Activated T-cell treated with anti-CD3 and anti-CD28 coated beads for 1 hour (primary cell): ENCODE measurements at places on chromosomes 3 and 15.
A peak's percentile ranks its signal among the peaks of the same experiment; 100 is the strongest.

DNA sequence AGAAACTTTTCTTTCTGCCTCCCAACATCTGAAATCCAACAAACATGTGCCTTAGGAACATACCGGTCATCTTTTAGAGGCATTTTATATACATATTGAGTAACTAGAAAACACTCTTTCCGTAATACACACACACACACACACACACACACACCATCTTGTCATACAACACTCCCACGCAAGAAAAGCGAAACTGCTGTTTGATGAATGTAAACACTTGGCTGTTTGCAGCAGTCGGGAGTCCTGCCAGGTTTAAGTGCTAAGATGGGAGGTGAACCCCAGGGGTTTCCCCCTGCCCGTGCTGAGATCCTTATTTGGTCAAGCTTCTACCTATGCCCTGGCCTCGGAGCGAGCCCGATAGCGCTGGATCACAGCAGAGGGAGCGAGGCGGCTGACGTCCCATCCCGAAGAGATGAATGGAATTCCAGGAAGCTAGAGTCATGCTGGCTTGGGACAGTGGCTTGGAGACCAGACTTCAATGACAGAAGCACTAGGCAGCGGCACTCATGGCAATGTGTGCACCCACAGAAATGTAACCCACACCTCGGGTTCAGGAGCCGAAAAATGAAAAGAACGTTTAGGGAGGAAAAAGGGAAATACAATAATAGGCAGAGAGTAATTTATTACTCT lies 1.3 kb upstream of the THBS1 start:
- DNase-seq: no peak

DNA sequence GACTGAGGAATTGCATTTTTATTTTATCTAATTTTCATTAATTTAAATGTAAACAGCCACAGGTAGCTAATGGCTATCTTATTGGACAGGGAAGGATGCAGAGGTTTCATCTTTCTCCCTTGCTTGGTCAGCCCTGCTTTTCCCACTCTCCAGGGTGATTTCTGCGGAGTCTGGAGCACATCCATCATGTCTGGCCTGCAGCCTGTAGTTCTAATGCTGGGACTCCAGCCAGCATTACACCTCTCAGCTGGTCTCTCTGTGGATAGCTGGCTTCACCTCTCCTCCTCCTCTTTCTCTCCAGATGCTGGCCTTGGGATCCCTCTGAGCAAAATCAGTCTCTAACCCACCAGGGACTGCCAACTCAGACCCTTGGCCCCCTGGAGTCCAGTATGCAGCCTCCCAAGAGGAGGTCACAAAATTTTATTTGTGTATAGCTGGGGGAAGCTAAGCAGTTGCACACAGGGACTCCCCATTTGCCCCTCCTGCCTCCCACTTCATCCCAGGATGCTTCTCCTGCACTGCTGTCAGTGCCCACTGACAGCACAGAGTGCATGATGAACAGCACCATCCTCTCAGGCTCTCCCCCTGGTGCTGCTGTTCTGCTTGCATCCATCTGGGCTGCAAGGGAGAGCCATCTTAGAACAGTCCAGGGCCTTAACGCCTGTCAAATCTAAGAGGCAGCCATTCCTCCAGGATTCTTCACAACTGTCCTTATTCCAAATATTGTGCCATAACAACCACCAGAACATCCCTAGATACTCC lies 1.7 kb downstream of the BFSP2 start:
- no peak for DNase-seq

GRCh38 chr3:94117729-94118128 lies 54.9 kb downstream of the NSUN3 start:
- DNase-seq: no peak

- no peak for DNase-seq
Measured at GRCh38 chr15:62889141-62889661, 153.3 kb upstream of the TPM1 start.

DNA sequence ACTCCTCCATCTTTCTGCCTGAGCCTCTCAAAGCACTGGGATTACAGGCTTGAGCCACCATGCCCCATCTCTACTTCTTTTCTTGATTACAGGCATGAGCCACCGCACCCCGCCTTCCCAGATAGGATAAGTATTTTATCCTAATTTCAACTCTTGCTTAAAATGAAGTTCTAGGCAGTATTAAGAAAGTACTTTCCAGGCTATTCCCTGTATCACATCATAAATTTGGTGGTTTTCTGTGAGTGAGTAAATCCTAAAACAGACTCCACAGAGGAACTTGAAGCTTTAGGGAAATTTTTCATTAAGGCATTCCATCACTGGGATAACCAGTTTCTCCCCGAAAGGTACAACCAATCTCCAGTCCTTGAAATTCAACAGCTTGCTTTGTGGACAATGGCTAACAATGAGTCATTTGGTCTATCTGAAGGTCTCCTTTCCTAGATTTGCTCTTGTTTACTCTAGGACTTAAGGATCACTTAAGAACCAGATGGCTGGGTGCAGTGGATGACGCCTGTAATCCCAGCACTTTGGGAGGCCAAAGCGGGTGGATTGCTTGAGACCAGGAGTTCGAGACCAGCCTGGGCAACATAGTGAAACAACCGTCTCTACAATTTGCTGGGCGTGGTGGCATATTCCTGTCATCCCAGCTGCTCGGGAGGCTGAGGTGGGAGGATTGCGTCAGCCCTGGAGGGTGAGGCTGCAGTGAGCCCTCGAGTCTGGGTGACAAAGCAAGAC lies 49.7 kb upstream of the SKIL start:
- DNase-seq: no peak

GRCh38 chr15:65791335-65792137 lies 557 bp downstream of the DENND4A start:
- DNase-seq: peak; percentile 24

- DNase-seq: no peak
Measured at GRCh38 chr3:126912491-126913195, 70.3 kb upstream of the PLXNA1 start.

DNA sequence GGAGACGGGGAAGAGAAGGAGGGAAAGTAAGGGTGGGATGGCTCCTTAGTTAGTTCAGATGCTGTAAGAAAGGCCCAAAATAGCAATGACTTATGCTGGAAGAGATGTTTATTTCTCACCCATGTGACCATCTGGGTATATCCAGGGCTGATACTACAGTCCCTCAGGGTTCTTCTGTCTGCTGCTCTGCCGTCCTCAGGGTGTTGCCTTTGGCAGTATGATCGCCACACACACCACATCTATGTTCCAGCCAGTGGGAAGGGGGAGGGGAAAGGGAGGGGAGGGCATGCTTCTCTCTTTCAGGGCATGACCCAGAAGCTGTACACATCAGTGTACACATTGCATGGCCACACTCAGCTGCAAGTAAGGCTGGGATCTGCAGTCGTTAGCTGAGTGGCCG lies 10.2 kb downstream of the CD276 start:
- DNase-seq: no peak

DNA sequence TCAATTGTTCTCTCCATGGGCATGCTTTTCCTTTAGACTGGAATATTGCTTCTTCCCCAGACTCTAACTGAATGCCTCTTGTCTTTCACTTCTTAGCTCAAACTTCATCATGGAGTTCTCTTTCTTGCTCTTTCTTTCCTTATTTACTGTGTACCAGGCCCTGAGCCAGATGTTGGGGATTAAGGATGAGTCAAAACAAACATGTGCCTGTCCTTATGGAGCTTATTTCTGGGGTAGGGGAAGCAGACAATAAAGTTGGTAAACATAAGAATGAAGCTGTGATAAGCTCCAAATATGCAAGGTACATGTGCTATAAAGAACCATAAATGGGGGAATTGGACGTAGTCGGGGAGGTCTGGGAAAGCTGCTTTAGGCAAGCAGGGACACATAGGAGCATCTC lies 145.8 kb downstream of the ALDH1A2 start:
- DNase-seq: no peak

DNA sequence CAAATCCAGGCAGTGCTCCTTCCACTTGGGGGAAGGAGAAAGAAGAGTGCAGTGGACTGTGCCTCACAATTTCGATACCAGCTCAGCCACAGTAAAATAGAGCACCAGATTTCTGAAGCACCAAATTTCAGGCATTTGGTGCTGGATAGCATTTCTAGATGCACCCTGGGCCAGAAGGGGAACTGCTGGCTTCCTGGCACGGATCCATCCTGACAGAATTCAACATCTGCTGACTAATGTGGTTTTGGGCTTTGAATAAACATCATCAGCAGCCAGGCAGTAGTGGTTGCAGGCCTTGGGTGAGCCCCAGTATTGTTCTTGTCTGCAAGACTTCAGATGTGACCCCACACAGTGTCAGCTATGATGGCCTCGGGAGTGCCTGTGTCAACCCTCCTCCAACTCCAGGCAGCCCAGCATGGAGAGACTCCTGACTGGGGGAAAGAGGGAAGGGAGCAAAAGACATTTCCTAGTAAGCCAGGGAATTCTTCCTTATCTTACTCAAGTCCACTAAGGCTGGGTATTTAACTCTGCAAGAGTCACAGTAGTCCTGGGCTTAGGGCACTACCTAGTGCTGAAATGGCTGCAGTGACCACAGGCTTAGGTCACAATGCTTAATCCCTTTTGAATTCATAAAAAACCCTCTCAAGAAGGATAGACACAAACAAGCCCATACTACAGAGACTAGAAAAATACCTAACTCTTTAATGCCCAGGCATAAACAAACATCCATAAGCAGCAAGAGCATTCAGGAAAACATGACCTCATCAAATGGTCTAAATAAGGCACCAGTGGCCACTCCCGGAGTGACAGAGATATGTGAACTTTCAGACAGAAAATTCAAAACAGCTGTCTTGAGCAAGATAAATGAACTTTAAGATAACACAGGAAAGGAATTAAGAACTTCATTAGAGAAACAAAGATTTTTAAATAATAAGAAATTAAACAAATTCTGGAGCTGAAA lies 74.7 kb downstream of the SPATA16 start:
- no peak for DNase-seq

DNA sequence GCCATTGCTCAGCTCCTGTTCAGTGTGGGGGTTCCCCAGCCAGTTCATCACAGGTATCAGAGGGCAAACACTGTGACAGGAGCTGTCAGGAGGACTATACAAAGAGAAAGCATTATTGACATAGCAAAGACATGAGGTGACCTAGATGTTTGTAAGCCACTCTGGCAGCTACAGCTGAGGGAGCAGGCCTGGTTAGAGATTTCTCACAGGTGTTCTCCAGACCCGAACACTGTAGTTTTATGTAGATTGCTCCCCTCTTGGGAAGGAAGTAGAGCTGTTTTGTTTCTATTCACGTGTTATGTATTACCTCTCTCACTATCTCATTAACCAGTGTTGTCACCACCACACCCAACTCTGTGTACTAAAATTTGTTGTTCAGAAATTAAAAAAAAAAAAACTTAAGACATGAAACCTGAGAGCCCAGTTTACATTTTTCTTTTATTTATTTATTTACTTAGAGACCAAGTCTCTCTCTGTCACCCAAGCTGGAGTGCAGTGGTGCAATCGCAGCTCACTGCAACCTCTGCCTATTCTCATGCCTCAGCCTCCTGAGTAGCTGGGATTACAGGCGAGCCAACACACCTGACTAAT lies 123.7 kb downstream of the RBPMS2 start:
- peak; percentile 15 for DNase-seq

DNA sequence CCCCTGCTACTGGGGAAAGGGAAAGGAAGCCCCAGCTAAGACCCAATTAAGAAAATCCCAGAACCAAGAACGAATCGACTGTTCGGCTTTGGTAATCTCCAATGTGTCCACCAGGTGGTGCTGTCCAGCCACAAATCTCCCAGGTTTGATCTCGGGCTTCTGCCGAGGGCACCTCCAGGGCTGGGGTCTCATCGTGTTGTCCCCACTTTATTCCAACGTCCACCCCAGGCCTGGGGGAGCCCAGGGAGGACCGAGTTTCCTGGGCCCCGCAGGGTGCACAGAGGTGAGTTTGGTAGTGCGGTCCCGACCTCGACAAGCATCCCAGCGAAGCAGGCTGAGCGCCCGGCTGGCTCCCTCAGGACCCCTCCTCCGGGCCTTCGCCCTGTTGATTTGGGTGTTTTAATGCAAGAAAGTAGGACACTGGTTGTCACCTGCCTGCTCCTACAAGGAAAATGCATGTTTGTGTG lies 185.1 kb downstream of the GOLGA6L6 start:
- DNase-seq: peak; percentile 86

GRCh38 chr15:98523912-98524662 lies 124.3 kb upstream of the IGF1R start:
- no peak for DNase-seq

DNA sequence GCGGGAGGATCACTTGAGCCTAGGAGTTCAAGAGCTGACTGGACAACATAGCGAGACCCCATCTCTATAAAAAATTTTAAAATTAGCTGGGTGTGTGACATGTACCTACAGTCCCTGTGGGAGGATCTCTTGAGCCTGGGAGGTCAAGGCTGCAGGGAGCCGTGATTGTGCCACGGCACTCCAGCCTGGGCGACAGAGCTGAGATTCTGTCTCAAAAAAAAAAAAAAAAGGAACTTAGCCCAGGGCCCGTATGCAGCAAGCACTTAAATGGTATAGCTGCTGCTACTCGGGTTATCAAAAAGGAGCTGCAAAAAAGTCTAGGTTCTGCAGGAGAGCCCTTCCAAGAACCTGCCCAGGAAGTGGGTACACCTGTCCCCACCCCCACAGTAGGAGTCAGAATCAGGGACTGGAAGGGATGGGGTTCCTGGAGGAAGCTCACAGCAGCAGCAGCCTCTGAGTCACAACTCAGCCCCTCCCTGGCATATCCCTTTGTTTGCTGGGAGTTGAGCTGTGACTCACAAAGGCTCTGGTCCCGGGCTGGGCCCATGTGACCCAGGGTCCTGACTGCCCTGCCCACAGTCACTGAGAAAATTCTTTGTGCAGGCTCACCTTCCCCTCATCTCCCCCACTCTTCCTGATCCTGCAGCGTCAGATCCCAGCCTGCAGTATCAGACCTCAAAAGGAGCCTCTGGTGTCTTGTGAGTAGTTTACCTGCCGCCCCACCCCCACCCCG lies at the start of gene SPATA12:
SPATA12 (plus strand) TSS at position 576 of the 733 bp plus-strand sequence. CDS start 13,031 bp downstream, outside the sequence.
- DNase-seq: no peak
